ENCODE measurements at places on chromosomes 1 and 21. TPM values are rescaled to one million over a fixed set of nuclear protein-coding genes. Genes with fewer than 3 reads are reported as not detected.
A peak's percentile ranks its signal among the peaks of the same experiment; 100 is the strongest.

DNA sequence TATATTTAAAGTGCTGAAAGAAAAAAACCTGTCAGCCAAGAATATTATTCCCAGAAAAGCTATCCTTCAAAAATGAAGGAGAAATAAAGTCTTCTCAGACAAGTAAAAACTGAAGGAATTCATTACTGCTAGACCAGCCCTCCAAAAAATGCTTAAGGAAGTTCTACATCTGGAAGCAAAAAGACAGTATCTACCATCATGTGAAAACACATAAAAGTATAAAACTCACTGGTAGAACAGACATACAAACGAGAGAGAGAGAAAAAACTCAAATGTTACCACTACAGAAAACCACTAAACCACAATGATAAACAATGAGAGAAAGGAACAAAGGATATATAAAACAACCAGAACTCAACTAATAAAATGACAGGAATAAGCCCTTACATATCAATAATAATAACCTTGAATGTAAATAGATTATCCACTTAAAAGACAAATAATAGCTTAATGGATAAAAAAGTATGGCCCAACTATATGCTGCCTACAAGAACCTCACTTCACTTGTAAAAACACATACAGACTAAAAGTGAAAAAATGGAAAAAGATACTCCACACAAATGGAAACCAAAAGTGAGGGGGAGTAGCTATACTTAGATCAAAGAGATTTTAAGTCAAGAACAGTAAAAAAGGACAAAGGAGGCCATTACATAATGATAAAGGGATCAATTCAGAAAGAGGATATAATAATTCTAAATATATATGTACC lies 22.0 kb downstream of the NSL1 start:
- no peak for DNase-seq

GRCh38 chr1:224267925-224268324 lies 62.0 kb downstream of the NVL start:
- DNase-seq: no peak

DNA sequence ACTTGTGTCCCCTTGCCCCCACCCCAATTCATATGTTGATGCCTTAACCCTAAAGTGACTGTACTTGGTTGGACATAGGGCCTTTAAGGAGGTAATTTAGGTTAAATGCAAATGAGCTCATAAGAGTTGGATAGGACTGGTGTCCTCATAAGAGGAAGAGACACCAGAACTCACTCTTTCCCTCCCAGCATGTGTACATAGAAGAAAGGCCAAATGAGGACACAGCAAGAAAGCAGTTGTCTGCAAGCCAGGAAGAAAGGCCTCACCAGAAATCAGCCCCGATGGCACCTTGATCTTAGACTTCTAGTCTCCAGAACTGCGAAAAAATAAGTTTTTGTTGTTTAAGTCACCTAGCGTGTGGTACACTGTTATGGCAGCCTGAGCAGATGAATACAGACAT lies 45.5 kb downstream of the RAB3GAP2 start:
- DNase-seq: no peak

- DNase-seq: no peak
Observed at GRCh38 chr1:147812799-147813198, 52.4 kb upstream of the GJA5 start.

DNA sequence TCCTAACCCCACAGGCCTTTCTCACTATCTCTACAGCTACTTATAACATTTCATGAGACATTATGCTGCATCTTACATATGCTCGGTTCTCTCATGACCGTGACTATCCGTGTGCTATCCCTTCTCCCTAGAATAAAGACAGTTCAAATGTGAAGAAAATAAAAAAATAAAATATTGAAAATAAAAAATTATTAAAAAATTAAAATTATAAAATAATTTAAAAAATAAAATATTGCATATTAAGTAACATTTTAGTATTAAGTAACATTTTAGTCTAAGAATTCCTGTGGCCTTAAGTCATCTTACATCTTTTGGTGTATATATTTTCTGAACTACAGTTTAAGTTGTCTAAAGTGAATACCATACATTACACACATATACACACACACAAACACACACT lies 415.5 kb downstream of the DPYD start:
- no peak for DNase-seq

- DNase-seq: no peak
Observed at GRCh38 chr1:237393632-237394031, 351.6 kb downstream of the RYR2 start.

DNA sequence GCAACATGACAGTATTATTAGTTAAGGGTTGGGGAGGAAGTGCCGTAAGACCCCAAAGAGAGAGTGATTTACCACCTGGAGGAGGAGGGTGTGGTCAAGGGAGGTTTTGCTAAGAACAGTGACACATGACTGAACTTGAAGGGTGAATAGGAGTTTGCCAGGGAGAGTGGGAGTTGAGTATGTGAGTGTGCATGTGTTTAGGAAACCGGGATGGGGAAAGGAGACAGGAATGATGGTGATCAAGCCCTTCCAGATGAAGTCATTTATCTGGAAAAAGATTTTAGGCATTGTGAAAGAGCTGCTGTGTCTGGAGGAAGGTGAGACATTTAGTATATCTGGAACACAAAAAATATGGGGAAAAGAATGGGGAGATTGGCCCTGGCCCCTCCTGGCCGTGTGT lies 28.1 kb upstream of the IL10 start:
- DNase-seq: no peak

- no peak for DNase-seq
Observed at GRCh38 chr1:35211120-35211414, 18.1 kb upstream of the SFPQ start.

DNA sequence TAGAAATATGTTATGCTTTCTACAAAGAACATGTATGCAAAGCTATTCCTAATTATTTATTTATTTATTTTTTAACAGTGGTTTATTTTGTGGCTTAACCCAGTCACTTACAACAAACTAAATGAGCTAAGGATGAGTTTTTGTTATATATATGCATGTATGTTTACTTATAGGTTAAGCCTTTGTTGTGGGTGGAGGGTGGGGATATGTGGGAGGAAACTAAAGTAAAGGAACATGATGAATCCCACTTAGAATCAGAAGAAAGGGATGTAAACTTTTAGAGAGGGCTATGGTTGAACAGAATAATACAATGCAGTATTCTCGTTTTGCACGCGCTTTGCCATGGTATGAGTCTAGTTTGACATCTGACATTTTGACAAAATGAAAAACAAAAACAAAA lies 321.0 kb upstream of the RUNX1 start:
- DNase-seq: no peak

DNA sequence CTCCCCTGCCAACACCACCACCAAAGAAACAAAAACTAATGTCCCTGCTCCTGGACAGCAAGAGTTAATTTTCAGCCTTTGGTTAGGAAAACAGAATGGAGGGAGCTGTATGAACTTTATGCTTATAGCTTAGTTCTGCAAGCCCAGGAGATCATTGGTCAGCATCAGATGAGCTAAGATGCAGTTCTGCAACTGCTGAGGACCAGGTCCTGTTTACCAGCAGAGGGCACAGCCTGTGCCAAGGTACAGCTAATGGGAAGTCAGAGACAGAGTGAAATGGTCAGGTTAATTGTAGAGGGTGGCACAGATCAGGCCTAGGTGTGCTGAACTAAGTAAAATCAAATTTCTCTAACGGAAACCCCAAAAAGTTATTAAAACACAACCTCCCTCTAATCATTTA lies 161.3 kb downstream of the ROR1 start:
- no peak for DNase-seq

DNA sequence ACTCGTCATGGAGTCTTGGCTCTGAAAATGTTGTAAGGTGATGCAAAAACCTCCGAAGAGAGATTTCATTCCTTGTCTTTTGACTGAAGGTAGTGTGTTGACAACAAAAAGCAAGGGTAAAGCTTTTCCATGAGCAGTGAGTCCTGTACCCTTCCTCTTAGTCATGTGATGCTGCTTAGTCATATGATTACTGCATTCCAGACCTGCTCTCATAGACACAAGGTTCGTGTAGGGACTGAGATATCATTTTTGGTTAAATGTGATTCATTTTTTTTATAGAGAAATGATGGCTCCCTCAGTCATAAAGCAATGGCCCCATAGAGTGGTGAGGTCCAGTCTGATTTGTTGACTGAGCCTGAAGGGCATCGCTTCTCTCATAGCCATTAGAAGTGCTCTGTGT lies 9.2 kb downstream of the KCNJ6 start:
- no peak for DNase-seq

GRCh38 chr1:223339861-223340260 lies 24.1 kb downstream of the SUSD4 start:
- DNase-seq: no peak

DNA sequence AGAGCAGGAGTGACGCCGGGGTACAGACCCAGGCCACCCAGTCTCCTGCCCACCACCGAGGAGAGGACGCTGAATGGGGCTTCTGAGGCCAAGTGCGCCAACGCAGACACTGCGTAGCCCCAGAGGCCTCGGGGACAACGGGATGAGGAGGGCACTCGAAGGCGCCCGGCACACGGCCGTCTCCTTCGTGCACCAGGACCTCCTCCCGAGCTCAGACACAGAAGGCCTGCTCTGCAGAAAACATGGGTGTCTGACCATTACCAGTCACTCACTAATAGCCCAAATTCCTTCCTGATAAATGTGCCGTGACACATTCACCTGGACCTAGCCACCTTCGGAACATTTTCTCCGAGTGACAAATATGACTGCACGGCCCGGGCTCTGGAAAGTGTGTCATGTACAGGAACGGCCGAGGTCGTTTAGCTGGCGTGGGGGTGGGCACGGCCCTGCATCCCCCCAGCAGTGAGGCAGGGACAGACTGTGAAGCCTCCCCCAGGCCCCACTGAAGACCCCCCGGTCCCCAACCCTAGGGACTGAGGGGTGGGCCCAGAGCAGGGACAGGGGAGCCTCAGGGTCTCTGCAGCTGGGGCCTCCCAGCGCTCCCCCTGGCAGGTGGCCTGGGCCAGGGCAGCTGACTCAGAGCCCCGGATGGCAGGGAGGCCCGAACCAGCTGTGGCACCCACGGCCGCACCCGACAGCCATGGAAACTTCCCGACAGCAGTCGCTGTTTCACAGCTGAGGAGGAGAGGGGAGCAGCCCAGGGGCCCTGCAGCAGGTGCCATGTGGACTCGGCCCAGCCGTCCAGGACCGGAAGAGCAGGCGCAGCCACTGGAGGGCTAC lies 16.7 kb upstream of the COL6A2 start:
- DNase-seq: no peak

DNA sequence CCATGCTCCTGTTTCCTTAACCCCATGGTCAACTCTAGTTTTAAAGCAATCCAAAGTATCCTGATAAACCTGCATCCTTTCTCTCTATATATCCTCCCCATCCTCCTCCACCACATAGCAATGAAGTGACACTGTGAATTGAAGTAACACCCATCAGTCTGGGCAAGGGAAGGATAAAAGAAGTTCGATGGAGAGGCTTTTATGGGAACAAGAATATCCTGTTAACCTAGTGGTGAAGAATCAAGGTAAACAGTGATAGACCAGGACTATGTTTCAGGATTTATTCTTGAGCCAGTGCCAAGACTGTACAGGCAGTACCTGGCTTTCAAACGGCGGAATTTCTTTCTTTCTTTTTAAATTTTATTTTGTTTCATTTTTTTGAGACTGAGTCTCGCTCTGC lies 17.6 kb downstream of the RABIF start:
- DNase-seq: no peak

- DNase-seq: peak; percentile 43
Observed at GRCh38 chr1:182080955-182081582, 19.6 kb upstream of the ZNF648 start.

GRCh38 chr21:35945089-35945671 lies 115.1 kb downstream of the SETD4 start:
- DNase-seq: no peak

GRCh38 chr1:45266151-45266801 lies 59.9 kb upstream of the ZSWIM5 start:
- DNase-seq: peak; percentile 48

DNA sequence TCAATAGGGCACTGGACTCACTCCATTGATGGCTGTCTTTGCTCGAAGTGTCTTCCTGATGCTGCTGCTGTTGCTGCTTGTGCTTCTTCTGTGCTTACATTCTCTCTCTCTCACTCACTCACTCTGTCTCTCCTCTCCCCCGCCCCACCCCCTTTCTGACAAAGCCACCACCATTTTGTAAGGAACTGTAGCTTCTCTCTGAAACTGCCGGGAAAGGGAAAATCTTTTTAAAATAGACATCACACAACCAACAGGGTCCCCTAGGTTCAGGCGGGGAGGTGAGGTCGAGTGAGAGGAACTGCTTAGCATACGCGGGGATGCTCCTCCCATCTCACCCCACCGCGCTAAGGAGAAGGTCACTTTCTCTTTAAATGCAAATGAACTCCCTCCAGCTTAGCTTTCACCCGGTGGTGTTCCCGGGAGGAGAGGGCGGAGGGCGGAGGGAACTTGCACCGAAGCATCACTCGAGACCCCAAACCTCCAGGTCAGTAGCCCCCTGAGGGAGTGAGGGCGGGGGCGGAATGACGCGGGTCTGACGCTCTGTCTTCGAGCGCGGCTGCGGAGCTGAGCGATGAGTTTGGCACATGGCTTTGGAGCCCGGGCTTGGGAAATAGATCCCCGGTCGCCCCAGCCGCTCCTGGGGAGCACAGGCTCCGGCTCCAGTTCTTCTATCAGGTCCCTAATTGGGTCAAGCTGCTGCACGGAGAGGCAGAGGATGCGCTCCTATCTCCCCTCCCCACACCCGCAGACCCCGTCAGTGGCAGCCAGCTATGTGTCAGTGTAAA lies at the start of gene CCDC28B:
Gene CCDC28B (plus strand): TSS at position 370 of the 785 bp plus-strand sequence. CDS start 1,341 bp downstream, outside the sequence.
- DNase-seq: peak; percentile 70

GRCh38 chr1:185474440-185475149 lies 157.6 kb upstream of the IVNS1ABP start:
- no peak for DNase-seq

Gene PDZK1IP1
- 53.1 TPM for polyA plus RNA-seq

Gene ARMH1
- polyA plus RNA-seq: 5.0 TPM

Gene MYBPH
- polyA plus RNA-seq: 0.40 TPM

Gene E2F2
- 4.8 TPM for polyA plus RNA-seq

Gene FASLG
- not detected for polyA plus RNA-seq

Gene KRTAP19-1
- not detected for polyA plus RNA-seq

Gene SPRR2E
- polyA plus RNA-seq: not detected

Gene MINDY1
- 54.9 TPM for polyA plus RNA-seq

All from renal pelvis (tissue), 12 donors.